AG04449 (cell line): ENCODE measurements at places on chromosomes 4 and X.

GRCh38 chr4:169271692-169272007, 894 bp upstream of the SH3RF1 start:
- no peak for DNase-seq

- no peak for DNase-seq
These were observed 11.5 kb downstream of the HCFC1 start for GRCh38 chrX:153960077-153960476.

GRCh38 chr4:48578132-48578968, 88.3 kb downstream of the ZAR1 start:
- DNase-seq = no peak

DNA sequence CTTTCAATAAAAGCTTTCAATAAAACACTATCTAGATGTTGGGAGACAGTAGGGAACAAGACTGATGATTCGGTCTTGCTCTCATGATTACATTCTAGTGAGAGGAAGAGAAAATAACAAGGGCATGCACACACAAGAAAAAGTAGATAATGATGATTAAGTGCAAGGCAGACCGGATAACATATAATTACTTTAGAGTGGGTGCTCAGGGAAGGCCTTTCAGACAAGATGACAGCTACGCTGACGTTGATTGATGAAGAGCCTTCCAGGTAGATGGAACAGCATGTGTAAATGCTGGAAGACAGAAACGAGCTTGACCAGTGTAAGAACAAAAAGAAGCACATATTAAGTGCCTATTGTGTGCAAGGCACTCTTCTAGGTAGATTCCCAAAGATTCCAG, 43.4 kb downstream of the TXK start:
- DNase-seq = no peak

GRCh38 chr4:48623182-48623780, 133.2 kb downstream of the ZAR1 start:
- DNase-seq = no peak

- peak; percentile 2 for DNase-seq
These were observed 7.0 kb downstream of the SFRP2 start for GRCh38 chr4:153781717-153782416.

GRCh38 chr4:24328310-24328709, 256.0 kb downstream of the DHX15 start:
- DNase-seq = no peak

GRCh38 chr4:53935780-53936179, 128.6 kb downstream of the CHIC2 start:
- DNase-seq = peak; percentile 76

- DNase-seq = no peak
These were observed 63.9 kb upstream of the NLGN4X start for GRCh38 chrX:6292599-6292998.

GRCh38 chr4:78945651-78946179, 6.5 kb upstream of the PAQR3 start:
- DNase-seq = no peak

GRCh38 chrX:119401569-119401968, 2.4 kb downstream of the SLC25A43 start:
- DNase-seq = no peak

- no peak for DNase-seq
These were observed 224.6 kb downstream of the FBXO8 start for GRCh38 chr4:174058846-174059245.

GRCh38 chr4:128379860-128380259, 92.2 kb upstream of the PGRMC2 start:
- DNase-seq = no peak

GRCh38 chr4:138611721-138612120, 369.6 kb upstream of the SLC7A11 start:
- DNase-seq = no peak

DNA sequence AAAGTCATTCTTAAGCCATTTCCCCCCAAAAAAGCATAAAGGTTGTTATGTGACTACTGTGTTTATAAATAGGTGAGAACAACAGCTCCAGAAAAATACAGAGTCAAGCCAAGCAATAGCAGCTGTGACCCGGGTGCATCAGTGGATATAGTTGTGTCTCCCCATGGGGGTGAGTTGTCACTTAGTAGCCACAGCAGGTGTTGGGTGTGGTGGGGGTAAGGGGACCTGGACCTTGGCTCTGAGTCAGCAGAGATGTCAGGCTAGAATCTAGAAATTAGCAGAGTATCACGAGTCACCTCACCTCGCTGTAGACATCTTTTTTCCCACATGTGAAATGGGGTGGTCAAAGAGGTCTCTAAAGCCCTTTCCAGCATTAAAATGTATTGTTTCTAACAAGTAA, 42.4 kb downstream of the MOSPD2 start:
- DNase-seq = no peak

GRCh38 chr4:183129125-183129524, 30.1 kb downstream of the WWC2 start:
- DNase-seq = no peak
